ENCODE measurements at places on chromosomes 2 and 18.

- DNase-seq: no peak
Observed at GRCh38 chr2:213016166-213016983, 135.0 kb downstream of the IKZF2 start.

DNA sequence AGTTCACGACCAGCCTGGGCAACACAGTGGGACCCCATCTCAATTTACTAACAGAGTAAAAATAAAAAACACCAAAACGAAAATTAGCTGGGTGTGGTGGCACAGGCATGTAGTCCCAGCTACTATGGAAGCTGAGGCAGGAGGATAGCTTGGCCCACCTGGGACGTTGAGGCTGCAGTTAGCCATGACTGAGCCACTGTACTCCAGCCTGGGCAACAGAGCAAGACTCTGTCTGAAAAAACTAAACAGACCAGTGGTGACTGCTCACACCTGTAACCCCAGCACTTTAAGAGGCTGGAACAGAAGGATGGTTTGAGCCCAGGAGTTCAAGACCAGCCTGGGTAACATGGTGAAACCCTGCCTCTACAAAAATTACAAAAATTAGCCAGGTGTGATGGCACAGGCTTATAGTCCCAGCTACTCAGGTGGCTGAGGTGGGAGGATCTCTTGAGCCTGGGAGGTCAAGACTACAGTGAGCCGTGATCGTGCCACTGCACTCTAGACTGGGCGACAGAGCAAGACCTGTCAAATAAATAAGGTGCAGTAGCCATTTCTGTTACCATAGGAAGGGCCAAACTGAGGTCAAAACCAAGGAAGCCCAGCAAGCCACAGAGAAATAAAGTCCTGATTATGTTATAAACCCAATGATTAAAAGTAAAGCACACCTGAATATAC is 14.0 kb downstream of the USP34 start:
- no peak for DNase-seq

DNA sequence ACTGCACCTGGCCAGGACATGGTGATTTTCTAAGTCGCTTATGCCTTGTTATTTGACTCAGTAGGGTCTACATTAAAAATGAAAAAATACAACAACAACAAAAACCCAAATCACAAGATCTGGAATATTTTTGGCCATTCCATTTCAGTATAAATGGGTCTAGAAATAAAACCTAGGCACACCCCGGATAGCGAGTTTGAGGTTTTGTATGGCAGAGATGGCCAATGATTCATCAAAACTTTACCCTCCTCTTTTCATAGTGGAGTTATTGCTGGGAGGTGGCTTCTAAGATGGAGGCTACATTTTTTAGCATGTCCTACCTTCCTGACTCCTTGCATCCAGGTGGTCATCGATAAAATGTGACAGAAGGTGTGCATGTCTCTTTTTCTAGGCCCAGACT is 49.3 kb upstream of the PELI1 start:
- DNase-seq: no peak

DNA sequence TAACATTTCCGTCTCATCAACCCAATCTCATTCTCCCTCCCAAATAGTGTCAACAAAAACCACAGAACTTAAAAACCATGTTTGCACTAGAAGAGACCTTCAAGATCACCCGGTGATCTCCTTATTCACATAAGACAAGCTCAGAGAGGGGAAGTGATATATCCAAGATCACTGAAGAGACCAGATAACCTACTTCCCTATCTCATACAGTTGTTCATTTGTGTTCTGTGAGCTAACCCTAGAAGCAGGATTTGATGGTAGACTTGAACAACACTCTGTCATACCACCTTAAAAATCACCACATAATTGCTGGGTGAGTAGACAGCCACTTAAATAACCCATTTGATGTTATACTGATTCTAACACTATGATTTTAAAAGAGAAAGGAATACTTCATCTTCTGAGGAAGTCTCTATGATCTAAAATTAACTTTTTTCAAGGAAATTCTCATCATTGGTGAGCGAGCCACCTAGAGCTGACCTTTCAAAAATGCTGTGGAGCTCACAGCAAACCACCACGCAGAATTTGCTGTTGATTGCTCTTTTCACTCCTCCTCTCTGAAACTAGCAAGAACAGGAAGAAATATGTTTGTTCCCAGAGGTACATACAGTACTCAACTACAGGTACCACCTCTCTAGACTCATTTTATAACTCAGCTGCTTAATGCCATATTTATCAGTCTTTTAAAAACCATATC is 15.1 kb downstream of the AAK1 start:
- no peak for DNase-seq

- DNase-seq: no peak
Observed at GRCh38 chr2:58545300-58546280, 304.5 kb upstream of the FANCL start.

GRCh38 chr2:218300141-218300540 is 7.8 kb upstream of the TMBIM1 start:
- no peak for DNase-seq

DNA sequence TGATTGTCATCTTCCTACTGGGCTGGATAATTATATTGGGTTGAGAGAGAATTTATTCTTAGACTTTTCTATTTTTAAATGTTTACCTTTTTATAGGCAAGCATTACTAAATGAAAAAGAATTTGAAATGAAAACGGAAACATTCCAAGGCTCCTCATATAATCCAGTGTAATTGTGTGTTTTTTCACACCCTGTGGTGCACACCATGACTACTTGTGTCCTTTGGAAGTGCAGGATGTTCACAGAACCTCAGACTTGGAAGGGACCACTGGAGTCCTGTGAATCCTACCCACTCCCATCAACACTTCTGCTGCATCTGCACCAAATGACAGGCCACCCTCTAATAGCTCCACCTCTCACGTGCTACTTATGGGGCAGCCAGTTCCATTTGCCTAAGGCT is 48.0 kb downstream of the NAT8 start:
- DNase-seq: no peak

GRCh38 chr2:197281421-197281820 is 29.2 kb downstream of the ANKRD44 start:
- peak; percentile 17 for DNase-seq

Data from skin of body (tissue), 3 donors.